ENCODE measurements at places on chromosomes 7 and 10. TPM values are rescaled to one million over a fixed set of nuclear protein-coding genes. Genes with fewer than 3 reads are reported as not detected.

GRCh38 chr7:102404005-102404861 is 8.1 kb downstream of the PRKRIP1 start:
- H3K36me3 ChIP-seq = no peaks in the 10 kb centered on the region
- no peaks in the 10 kb centered on the region for H3K27me3 ChIP-seq
- no peak for DNase-seq
- no peak overlapping the region for H3K4me3 ChIP-seq
- H3K27ac ChIP-seq = no peak overlapping the region

GRCh38 chr7:31006857-31007256 is 43.1 kb downstream of the GHRHR start:
- no peaks in the 10 kb centered on the region for H3K27me3 ChIP-seq
- H3K4me1 ChIP-seq = no peaks in the 10 kb centered on the region
- DNase-seq = no peak
- no peak overlapping the region for H3K4me3 ChIP-seq

GRCh38 chr10:44968091-44968490 is 8.5 kb downstream of the RASSF4 start:
- H3K4me3 ChIP-seq = no peak overlapping the region
- no peaks in the 10 kb centered on the region for H3K27me3 ChIP-seq
- no peak for DNase-seq
- H3K27ac ChIP-seq = no peak overlapping the region

The SLC26A3 gene
- not detected for total RNA-seq

The ATP6V0A4 gene
- not detected for total RNA-seq

- H3K27me3 ChIP-seq = no peaks in the 10 kb centered on the region
- no peak overlapping the region for H3K27ac ChIP-seq
- DNase-seq = no peak
- no peaks in the 10 kb centered on the region for H3K36me3 ChIP-seq
- H3K4me1 ChIP-seq = no peaks in the 10 kb centered on the region
Measured at GRCh38 chr7:26007510-26007909, 144.5 kb upstream of the NFE2L3 start.

The ZNF804B gene
- not detected for total RNA-seq

- no peaks in the 10 kb centered on the region for H3K27me3 ChIP-seq
- H3K4me1 ChIP-seq = peaks cover 2% of the 10 kb centered on the region
- DNase-seq = no peak
Measured at GRCh38 chr7:138892006-138892630, 89.1 kb downstream of the KIAA1549 start.

The MYL10 gene
- not detected for total RNA-seq

The ADIRF gene
- 154 TPM for total RNA-seq

DNA sequence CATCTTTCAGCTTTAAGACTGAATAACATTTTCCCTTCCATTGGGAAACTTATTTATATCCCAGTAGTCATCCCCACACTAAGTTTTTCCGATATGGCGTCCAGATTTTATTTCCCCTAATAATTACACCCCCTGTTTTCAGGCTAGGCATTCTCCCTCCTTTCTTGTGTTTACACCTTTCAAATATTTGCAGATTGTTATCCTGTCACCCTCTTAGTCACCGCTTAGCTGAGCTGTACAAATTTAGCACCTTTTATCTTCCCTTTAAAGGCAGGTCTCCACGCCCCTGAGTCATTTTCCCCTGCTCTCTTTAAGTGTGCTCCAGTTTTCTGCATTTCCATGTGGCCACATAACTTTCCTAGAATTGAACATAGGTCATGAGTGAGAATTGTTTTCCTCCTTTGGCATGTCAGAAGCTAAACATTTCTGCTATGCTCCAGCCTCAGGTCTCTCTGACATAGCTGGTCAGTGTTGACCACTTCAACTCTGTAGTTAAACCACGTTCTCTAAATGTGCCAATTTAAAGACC is 47.4 kb downstream of the LRRC4 start:
- H3K4me1 ChIP-seq = peaks cover 6% of the 10 kb centered on the region
- H3K27ac ChIP-seq = no peak overlapping the region
- H3K36me3 ChIP-seq = no peaks in the 10 kb centered on the region
- DNase-seq = no peak
- H3K27me3 ChIP-seq = no peaks in the 10 kb centered on the region

The CCDC172 gene
- not detected for total RNA-seq
